CD8-positive, alpha-beta memory T cell (primary cell): ENCODE measurements at places on chromosomes 6 and 20. TPM values are rescaled to one million over a fixed set of nuclear protein-coding genes. Genes with fewer than 3 reads are reported as not detected.

- no peaks in the 10 kb centered on the region for H3K27me3 ChIP-seq
- no peaks in the 10 kb centered on the region for H3K4me1 ChIP-seq
- no peak for DNase-seq
Measured at GRCh38 chr6:22368794-22369193, 72.0 kb upstream of the PRL start.

DNA sequence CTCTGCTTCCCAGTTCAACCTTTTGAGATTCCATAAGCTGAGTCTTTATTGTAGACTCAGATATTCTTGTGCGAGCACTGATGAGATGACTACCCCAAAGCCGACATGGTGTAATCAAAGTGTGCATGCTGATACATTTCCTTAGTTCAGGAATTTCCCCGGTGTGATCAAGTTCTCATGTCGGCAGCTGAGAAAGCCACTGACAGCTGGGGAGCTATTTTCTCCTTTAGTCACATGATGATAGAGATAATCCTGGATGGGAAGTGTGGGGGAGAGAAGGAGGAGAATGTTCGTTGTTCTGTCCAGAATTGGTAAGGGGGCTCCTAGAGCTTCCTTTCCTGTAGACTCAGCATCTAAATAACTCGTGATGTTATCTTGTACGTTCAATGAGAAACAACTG, 7.7 kb upstream of the CAP2 start:
- H3K27ac ChIP-seq = no peak overlapping the region
- DNase-seq = no peak
- no peak overlapping the region for H3K4me3 ChIP-seq
- no peaks in the 10 kb centered on the region for H3K36me3 ChIP-seq

GRCh38 chr20:18628330-18628920, 40.6 kb downstream of the DTD1 start:
- no peaks in the 10 kb centered on the region for H3K27me3 ChIP-seq
- DNase-seq = no peak
- H3K4me3 ChIP-seq = no peak overlapping the region
- H3K27ac ChIP-seq = no peak overlapping the region

DNA sequence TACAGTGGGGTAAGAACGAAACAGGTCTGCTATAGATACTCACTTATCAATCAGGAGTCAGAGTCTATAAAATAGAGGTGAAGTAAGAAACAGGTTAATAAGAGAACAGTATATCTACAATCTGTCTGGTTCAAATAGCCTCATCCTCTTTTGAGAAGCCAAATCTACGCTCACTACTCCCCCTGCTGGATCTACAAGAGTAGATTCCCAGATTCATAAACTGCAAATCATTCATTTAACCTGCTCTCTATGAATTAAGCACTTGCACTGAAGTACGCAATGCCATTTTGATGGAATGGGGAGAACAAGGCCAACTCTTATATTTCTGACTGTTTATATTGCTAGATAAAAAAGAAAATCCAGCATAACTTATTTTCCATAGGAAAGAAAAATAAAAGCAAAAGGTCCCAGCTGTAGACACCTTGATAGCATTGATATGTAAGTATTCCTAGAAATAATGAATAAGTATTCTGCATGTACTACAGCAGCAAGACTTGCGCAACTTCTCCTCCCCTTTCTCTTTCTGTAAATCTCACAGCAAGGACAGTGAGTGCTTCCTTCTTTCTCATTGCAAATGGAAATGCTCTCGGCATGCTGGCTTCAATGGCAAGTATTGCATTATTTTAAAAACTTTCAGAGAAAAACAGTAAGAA, 92.3 kb downstream of the RFX6 start:
- no peaks in the 10 kb centered on the region for H3K36me3 ChIP-seq
- H3K4me1 ChIP-seq = no peaks in the 10 kb centered on the region
- no peak overlapping the region for H3K27ac ChIP-seq
- H3K27me3 ChIP-seq = no peaks in the 10 kb centered on the region

- H3K36me3 ChIP-seq = no peaks in the 10 kb centered on the region
- H3K4me1 ChIP-seq = no peaks in the 10 kb centered on the region
- peaks cover 5% of the 10 kb centered on the region for H3K27me3 ChIP-seq
- DNase-seq = no peak
- H3K4me3 ChIP-seq = no peak overlapping the region
Measured at GRCh38 chr6:40695750-40696415, 108.7 kb upstream of the LRFN2 start.

The KCNQ2 gene
- not detected for total RNA-seq

DNA sequence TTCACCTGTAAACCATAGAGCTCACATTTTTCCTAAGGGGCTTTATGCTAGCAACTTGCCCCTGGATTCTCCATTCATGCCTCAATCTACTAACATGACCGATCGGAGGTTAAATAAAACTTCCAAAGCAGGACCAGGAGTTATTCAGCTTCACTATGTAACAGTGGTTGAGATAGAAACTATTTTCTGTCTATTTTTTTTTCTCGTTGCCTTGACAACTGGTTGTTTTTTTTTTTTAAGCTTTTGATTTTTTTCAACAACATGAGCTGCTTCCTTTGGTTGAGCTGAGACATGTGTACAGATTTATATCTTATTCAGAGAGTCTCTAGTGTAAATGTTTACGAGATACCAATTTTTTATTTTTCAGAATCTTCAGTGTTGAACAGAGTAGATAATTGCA, 85.7 kb downstream of the SHLD1 start:
- no peak overlapping the region for H3K4me3 ChIP-seq
- peak; percentile 66 for DNase-seq
- peaks cover 25% of the 10 kb centered on the region for H3K4me1 ChIP-seq
- H3K27ac ChIP-seq = peak overlapping the region; percentile 75
- no peaks in the 10 kb centered on the region for H3K36me3 ChIP-seq
- H3K27me3 ChIP-seq = no peaks in the 10 kb centered on the region

GRCh38 chr6:27829453-27830211, 82.6 kb downstream of the OR2B2 start:
- no peaks in the 10 kb centered on the region for H3K36me3 ChIP-seq
- H3K27me3 ChIP-seq = no peaks in the 10 kb centered on the region
- H3K4me3 ChIP-seq = peak overlapping the region; percentile 87
- DNase-seq = no peak

The TUBB2B gene
- not detected for total RNA-seq

- no peaks in the 10 kb centered on the region for H3K36me3 ChIP-seq
- DNase-seq = no peak
- no peak overlapping the region for H3K4me3 ChIP-seq
- peaks cover 3% of the 10 kb centered on the region for H3K4me1 ChIP-seq
Measured at GRCh38 chr20:33437141-33437911, 6.2 kb downstream of the SNTA1 start.

GRCh38 chr6:69880601-69881000, 14.2 kb downstream of the COL19A1 start:
- no peaks in the 10 kb centered on the region for H3K4me1 ChIP-seq
- no peak overlapping the region for H3K4me3 ChIP-seq
- H3K27ac ChIP-seq = no peak overlapping the region
- H3K36me3 ChIP-seq = no peaks in the 10 kb centered on the region

DNA sequence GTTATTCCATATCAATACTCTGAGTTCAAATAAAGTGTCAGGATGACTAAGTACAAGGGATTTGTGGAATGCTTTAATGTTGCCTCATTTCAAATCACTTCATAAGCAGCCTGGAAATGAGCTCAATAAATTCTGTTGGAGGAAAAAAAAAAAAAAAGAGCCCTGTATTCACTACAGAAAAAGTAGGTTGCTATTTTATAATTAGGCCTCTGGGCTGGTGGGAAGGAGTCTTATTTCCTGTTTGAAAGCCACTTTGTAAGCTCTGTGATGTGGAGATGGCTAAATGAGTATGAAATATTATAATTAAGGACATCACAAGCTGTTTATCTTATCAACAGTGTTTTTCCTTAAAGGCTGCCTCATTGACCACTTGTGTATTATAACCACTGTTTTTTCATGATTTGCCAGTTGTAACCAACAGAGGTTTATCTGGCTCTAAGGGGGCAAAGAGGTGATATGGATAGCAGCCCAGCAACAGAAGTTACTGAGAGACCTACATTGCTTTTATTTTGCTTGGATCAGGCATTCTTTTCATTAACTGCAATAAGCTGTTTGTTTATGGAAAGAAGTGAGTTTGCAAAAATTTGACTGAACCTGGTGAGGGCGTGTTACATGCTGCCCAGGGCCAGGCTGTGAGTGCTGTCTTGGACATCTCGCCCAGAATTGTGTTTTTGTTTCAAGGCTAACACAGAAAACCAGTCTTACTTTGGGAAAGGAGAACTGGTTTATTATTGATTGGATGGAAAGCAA, 563.3 kb upstream of the MAP3K7 start:
- no peak for DNase-seq
- H3K4me1 ChIP-seq = no peaks in the 10 kb centered on the region
- no peak overlapping the region for H3K27ac ChIP-seq
- H3K4me3 ChIP-seq = no peak overlapping the region
- H3K27me3 ChIP-seq = no peaks in the 10 kb centered on the region

GRCh38 chr6:157741948-157742556, 81.0 kb upstream of the SNX9 start:
- no peak overlapping the region for H3K27ac ChIP-seq
- no peaks in the 10 kb centered on the region for H3K27me3 ChIP-seq
- H3K4me1 ChIP-seq = no peaks in the 10 kb centered on the region
- no peak for DNase-seq

DNA sequence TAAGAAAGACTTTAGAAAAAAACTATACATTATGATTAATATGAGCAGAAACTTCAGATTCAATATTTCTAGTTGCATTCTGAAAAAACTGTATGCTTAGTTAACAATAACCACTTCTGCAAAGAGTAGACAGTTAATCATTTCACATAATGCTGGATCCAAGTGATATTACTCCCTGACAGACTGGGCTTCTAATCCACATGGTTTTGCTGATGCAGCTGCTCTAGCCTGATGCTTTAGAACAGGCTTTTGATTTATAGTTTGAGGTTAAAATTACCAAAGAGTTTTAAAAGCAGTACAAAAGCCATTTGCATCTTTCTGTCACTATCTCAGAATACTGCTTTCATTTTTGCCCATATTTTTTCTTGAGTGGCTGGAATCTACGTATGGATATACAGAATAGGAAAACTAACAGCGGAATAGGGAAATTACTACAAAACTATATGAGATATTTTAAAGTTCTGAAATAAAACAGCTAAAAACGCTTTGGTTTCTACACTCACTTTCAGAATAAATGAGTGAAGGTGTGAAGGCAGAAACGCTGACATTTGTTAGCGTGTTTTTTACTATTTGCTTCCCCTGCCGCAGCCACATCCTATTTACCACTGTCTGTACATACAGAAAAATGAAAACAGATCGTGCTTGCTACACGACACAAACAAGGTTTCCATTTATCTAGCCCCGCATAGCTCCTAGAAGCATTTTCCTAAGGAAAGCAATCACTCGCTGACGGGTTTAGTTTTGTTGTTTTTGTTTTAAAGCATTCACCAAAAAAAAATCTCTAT, 61.7 kb downstream of the METTL24 start:
- H3K27me3 ChIP-seq = peaks cover 4% of the 10 kb centered on the region
- H3K36me3 ChIP-seq = no peaks in the 10 kb centered on the region
- H3K4me1 ChIP-seq = no peaks in the 10 kb centered on the region

The C6orf163 gene
- total RNA-seq = 1.5 TPM

DNA sequence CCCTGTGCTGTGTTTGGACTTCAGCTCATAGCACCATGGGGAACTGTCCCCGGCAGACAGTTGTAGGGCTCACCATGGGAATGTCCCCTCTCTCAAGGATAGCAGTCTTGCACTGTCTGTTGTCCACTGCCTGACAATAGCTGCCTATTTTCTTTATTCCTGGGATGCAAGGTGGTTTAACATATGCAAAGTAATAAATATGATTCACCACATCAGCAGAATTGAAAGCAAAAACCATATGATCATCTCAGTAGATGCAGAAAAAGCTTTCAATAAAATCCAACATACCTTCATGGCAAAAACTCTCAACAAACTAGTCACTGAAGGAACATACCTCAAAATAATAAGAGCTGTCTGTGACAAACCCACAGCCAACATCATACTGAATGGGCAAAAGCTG, 13.5 kb upstream of the LRP11 start:
- H3K4me3 ChIP-seq = no peak overlapping the region
- H3K36me3 ChIP-seq = no peaks in the 10 kb centered on the region
- no peaks in the 10 kb centered on the region for H3K4me1 ChIP-seq
- H3K27me3 ChIP-seq = peaks cover 22% of the 10 kb centered on the region

DNA sequence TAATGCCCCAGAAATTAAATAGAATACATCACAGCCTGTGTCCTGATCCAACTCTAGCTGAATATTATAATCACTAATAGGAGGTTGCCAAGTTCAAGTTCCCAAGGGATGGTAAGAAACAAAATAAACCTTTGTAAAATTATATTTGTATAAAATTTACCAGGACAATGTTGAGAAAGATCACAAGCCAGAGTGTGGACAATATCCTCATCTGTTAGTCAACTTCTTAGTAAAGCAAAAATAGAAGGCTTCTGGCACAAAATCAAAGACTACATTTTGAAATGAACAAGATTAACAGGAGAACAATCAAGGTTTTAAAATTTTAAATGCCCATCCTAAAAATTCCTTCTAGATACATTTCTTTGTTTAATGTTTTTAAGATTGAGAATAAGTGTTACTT, 290.4 kb upstream of the HSF2 start:
- no peaks in the 10 kb centered on the region for H3K4me1 ChIP-seq
- no peaks in the 10 kb centered on the region for H3K36me3 ChIP-seq
- no peak for DNase-seq
- no peak overlapping the region for H3K4me3 ChIP-seq
- no peak overlapping the region for H3K27ac ChIP-seq

The CDC5L gene
- total RNA-seq = 27.4 TPM

The GPX6 gene
- total RNA-seq = not detected

- H3K27me3 ChIP-seq = peaks cover 63% of the 10 kb centered on the region
- no peaks in the 10 kb centered on the region for H3K36me3 ChIP-seq
- no peaks in the 10 kb centered on the region for H3K4me1 ChIP-seq
- no peak for DNase-seq
- H3K27ac ChIP-seq = no peak overlapping the region
Measured at GRCh38 chr6:10383331-10384090, 31.4 kb downstream of the TFAP2A start.

The IL17A gene
- 0.63 TPM for total RNA-seq

The DIDO1 gene
- 55.3 TPM for total RNA-seq

GRCh38 chr6:126963077-126963809, 155.2 kb upstream of the RSPO3 start:
- no peaks in the 10 kb centered on the region for H3K36me3 ChIP-seq
- no peak for DNase-seq
- no peaks in the 10 kb centered on the region for H3K4me1 ChIP-seq
- H3K27ac ChIP-seq = no peak overlapping the region
- H3K4me3 ChIP-seq = no peak overlapping the region

- H3K36me3 ChIP-seq = no peaks in the 10 kb centered on the region
- H3K27ac ChIP-seq = no peak overlapping the region
- DNase-seq = no peak
- H3K4me3 ChIP-seq = no peak overlapping the region
- peaks cover 41% of the 10 kb centered on the region for H3K4me1 ChIP-seq
Measured at GRCh38 chr6:116251568-116252384, 2.1 kb downstream of the TSPYL4 start.

The NFATC2 gene
- total RNA-seq = 63.0 TPM

- H3K36me3 ChIP-seq = no peaks in the 10 kb centered on the region
- H3K27me3 ChIP-seq = no peaks in the 10 kb centered on the region
- H3K4me1 ChIP-seq = no peaks in the 10 kb centered on the region
- H3K4me3 ChIP-seq = no peak overlapping the region
Measured at GRCh38 chr6:155461556-155461955, 5.9 kb upstream of the NOX3 start.

DNA sequence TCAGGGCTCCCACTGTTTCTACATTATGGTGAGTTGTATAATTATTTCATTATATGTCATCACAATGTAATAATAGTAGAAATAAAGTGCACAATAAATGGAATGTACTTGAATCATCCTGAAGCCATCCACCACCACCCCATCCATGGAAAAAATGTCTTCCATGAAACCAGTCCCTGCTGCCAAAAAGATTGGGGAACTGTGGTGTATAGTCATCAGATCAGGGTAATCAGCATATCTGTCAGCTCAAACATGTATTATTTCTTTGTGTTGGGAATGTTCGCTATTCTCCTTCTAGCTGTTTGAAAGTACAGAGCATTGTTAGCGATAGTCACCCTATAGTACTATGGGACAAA, 33.8 kb upstream of the SLC22A23 start:
- H3K27me3 ChIP-seq = no peaks in the 10 kb centered on the region
- no peak overlapping the region for H3K27ac ChIP-seq
- H3K4me1 ChIP-seq = no peaks in the 10 kb centered on the region
- no peak for DNase-seq
